Mesenteric fat pad (tissue), 1 donor: ENCODE measurements at places on chromosomes 5 and 9.

- DNase-seq: no peak
These were observed 45.0 kb downstream of the SLC6A7 start for GRCh38 chr5:150234576-150235499.

- no peak for DNase-seq
These were observed 231.7 kb downstream of the FBXL7 start for GRCh38 chr5:15731699-15732098.

- DNase-seq: no peak
These were observed 141.8 kb downstream of the PAX5 start for GRCh38 chr9:36892279-36892678.

DNA sequence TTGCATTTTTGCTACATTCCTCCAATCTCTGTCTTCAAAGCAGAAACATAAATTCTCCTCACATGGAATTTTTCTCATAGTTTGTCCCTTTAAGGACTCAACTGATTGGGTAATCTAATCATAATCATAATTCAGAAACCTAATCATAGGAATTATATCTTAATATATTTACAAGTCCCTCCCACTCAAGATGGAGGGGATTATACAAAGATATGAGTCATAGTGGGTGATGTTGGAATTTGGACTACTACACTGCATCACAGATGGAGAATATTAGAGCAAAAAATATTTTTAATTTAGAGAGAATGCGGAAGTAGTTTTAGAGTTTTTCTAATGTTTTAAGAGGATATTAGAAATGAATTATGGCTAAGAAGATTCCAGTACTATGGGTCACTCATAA is 1034.0 kb downstream of the DTWD2 start:
- DNase-seq: no peak

GRCh38 chr5:443239-444151 is 519 bp downstream of the EXOC3 start:
- peak; percentile 90 for DNase-seq

GRCh38 chr9:19009391-19009965 is 23.5 kb downstream of the SAXO1 start:
- no peak for DNase-seq

DNA sequence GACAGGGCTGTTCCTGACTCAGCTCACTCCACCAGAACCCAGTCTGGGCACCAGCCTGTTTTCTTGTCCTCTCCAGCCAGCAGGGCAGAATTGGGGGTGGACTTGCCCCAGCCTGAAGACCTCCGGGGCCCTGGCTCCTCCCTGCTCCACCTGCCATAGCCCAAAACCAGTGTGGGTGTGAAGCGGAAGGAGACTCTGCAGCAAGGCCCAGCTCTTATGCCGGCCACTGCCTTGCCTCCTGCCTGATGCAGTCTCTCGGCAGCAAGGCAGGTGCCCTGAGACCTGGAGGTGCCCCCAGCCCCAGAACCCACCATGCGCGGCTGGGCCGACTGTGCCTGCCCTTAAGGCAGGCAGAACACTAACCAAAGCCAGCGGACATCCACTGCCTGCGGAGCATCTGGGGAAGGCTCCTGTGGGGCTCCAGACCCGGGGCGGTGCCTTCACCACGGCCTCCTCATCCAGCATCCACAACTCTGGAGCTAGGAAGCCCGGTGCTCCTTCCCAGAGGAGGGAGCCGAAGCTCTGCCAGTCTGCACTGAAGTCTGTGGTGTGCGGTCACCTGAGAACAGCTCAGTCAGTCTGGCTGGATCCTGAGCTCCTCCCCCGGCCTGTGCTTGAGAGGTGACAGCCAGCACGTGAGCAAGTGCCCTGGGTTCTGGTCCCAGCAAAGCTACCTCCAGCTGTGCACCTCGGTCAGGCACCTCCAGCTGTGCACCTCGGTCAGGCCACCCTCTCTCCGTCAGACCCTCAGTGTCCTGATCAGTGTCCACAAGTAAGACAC is 116.7 kb downstream of the ADAMTS2 start:
- peak; percentile 85 for DNase-seq

DNA sequence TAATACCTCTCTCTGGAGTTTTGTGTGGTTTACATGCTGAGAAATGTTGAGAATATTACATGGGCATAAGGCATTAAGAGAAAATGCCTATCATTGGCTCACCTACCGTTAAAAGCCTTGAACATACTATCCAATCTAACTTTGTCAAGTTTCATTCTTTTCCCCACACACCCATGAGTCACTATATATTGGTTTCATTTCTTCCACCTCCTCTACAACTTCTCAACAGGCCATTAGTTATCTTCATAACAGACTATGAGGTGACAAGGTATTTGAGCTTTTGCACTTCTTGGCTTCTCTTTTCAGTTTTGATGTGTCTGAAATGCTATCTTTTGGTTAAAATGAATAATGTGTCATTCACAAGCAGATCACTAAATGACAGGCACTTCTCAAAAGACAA is 288.0 kb downstream of the KCNN2 start:
- DNase-seq: no peak

GRCh38 chr9:87343816-87344430 is 153.7 kb upstream of the DAPK1 start:
- DNase-seq: no peak

- DNase-seq: no peak
These were observed 61.3 kb upstream of the MTAP start for GRCh38 chr9:21741151-21741550.

GRCh38 chr5:6831678-6832671 is 118.7 kb downstream of the TENT4A start:
- DNase-seq: no peak

- DNase-seq: no peak
These were observed 93.9 kb downstream of the SCAI start for GRCh38 chr9:125049212-125050049.

DNA sequence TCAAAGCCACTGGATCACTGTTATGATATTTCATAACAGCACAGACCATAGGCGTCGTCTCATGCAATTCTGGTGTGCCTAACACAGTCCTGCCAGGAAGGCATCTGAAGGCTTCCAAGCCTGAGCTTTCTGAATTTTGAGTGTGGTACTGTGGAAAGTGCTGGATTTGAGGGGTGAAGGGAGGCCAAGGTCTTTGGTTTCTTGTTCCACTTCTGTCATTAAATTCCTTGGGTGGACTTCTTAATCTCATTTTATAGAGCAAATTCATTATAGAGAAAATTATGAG is 441.3 kb upstream of the PIK3R1 start:
- no peak for DNase-seq

GRCh38 chr5:61604076-61605025 is 272.3 kb downstream of the ZSWIM6 start:
- no peak for DNase-seq

DNA sequence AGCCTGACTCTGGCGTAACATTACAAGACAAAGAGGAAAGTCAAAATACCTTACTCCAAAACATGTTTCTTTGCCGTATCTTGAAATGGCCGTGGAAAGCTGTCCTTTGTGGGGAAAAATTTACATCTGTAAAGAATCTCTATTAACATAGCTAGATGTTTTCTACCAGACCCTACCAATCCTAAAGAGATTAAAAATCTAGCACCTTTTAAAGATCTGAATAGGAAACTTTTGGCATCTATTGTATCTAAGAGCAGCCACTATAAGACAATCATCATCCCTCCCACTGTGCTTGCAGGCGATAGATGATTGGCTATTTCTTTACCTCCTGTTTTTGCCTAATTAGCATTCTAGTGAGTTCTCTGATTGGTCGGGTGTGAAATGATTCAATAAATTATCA is 82.5 kb upstream of the SNCAIP start:
- no peak for DNase-seq

DNA sequence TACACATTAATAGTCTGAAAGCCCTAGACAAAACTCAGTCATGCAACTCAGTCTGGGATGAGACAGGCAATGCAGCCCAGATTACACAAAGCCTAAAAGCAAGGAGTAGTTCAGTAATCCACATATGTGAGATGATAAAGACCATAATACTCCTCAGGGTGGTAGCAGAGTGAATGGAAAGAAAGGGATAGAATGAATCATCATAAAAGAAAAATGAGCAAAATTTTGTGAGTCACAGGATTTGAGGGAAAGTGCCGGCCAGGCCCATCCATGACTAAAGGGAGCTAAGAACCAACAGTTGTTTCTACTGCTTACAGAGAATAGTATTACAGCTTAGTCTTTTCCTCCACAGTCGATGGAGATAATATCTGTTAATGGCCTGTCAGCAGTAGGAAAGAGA is 90.0 kb upstream of the POU5F2 start:
- DNase-seq: no peak

DNA sequence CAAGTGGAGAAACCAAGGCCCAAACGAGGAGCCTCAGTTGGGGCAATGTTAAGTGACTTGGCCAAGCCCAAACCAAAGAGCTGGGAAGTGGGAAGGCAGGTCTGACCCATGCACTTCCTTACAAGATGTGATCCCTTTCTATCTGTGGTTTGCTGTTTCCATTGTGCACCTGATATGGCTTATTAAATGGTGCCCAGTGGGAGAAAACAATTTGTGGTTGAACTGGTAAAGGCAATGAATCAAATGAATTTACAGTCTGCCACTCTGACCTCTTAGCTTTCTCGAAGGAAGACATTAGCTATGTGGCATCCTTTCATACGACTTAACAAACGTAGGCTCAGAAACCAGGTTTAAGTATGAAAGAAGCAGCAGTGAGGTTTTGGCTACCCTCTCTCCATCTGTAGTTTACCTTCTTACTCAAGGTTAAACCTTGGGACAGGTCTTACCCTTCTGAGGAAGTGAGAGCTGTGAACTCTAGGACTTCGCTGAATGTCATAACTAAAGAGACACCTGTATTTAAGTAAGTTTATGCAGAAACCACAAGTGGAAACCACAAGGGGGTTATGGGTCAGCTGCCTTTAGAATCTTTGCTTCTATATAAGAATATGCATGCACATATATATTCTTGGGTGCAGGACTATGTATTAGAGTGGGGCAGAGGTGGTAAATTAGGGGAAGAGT is 100.5 kb upstream of the SPATA31D4 start:
- DNase-seq: no peak

- no peak for DNase-seq
These were observed 388.0 kb downstream of the ICE1 start for GRCh38 chr5:5810461-5810860.

DNA sequence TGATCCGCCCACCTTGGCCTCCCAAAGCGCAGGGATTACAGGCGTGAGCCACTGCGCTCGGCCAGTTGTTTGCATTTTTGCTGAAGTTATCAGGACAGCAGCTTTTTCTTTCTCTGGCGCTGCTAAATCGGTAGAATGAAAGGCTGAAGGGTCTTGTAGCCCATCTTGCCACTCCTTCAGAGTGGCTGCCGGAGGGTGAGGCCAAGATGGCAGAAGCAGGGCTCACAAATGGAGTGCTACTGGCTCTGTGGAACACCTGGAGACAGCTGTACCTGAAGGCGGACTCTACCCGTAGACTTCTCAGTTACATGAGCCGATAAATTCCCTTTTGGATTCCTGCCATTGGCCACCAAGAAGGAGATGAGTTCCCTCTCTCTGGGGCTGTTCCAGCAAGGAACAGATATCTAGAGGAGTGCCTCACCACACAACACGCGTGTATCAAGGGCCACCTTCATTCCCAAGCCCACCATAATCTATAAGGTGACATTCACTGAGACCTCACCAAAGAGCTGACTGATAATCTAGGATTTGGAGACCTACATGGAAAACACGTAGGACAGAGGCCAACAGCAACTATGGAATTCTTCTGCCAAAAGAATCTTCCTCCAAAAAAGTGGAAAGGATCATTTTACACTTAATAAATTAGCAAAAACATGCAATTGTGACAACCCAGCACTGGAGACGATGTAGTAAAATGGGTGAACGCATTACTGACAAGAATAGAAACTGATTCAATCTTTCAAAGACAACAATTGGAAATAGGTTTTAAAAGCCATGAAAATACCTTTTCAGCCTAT is 21.8 kb downstream of the STK10 start:
- no peak for DNase-seq

DNA sequence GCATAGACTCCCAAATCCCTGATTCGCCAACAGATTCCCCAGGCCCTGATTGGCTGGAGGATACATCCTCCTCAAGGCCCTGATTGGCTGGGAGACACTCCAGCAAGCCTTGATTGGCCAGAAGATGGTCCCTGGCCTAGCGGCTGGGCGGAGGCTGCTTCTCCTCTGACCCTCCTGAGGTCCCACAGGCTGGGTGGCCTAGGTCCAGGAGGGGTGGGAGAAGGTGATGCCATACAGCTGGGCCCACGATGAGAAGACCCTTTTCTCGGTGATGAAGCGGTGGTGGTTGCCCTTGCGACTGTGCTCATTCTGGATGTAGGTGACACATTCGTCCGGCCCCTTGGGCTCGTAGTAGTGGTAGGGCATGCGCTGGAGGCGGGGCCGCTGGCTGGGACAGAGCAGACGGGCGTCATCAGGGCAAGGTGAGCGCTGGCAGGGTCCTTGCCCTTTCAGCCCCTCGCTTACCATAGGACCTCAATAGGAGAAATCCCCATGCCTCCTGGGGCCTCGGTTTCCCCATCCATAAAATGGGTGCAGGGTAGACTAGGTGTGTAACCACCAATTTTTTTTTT is 9.0 kb upstream of the AK1 start:
- no peak for DNase-seq

- no peak for DNase-seq
These were observed 21.3 kb downstream of the NIPAL4 start for GRCh38 chr5:157481265-157481664.

DNA sequence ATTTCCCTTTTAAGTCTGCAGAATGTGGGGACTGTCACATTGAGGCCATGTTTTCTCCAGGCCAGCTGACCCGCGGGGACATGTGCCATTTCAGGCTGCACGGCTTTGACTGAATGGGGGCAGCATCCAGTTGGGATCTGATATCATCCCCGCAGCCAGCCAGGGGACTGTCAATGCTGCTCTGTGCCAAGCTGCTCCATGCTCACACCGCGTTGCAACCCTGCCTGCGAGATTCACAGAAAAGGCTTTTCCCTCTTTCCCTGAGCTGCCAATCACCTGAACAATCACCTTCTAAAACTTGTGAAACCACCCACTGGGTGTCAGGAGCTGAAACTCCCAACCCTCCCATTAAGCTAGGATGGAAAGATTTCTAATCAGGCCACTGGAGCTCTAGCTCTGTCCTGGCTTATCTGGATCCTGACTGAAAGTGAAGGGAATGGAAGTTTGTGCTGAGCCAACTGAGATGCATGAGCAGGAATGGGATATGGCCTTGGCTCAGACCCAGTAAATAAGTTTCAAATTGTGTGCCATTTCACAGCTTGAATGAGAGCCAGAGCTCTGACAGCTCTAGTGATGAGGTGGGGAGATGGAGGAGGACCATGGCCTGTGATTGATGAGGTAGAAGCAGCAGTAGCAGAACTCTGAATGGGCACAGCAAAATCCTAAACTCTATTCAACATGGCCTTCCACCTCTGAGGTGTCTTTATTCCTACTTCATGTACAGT is 34.5 kb upstream of the ZNF366 start:
- DNase-seq: no peak

DNA sequence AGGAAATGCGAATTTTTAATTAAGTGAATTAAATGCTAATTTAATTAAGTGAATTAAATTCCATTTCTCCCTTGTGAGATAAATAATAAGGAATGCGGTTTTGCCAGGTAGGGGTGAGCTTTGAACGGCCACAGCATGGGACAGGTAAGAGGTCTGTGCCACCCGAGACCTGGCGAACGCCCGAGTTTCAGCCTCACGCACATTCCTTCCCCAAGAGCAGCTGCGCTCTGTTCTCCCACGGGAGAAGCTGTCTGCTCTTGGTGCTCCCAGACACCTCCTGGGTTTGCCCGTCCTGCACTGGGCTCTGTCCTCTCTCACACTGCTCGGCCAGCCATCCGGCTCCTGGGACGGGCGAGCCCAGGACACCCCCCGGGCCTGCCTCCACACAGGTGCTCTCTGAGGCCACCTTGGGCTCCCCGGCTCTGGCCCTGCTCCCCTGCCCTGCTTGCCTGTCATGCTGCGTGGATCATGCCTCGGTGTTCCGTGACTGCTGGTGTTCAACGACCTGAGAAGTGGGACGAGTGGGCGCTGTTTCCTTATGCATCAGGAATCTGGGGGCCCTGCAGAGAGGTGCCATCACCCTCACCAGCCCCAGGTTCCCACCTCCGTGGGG is 13.7 kb upstream of the CAMSAP1 start:
- no peak for DNase-seq
